ENCODE measurements at places on chromosomes 7 and 10. TPM values are rescaled to one million over a fixed set of nuclear protein-coding genes. Genes with fewer than 3 reads are reported as not detected.

PPP1R17 gene
- total RNA-seq, result not detected

GRCh38 chr10:110499796-110500514 lies 2.2 kb downstream of the DUSP5 start:
- DNase-seq, result no peak

DNA sequence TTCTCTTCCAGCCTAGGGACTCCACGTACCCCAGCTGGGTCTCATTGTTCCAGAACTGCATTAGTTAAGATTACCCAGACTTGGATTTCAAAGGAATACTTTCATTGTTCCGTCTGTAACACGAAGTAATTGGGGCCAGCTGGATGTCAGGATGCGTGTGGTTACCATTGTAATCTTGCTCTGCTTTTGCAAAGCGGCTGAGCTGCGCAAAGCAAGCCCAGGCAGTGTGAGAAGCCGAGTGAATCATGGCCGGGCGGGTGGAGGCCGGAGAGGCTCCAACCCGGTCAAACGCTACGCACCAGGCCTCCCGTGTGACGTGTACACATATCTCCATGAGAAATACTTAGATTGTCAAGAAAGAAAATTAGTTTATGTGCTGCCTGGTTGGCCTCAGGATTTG lies 21.0 kb downstream of the LRRC17 start:
- DNase-seq, result no peak

DNA sequence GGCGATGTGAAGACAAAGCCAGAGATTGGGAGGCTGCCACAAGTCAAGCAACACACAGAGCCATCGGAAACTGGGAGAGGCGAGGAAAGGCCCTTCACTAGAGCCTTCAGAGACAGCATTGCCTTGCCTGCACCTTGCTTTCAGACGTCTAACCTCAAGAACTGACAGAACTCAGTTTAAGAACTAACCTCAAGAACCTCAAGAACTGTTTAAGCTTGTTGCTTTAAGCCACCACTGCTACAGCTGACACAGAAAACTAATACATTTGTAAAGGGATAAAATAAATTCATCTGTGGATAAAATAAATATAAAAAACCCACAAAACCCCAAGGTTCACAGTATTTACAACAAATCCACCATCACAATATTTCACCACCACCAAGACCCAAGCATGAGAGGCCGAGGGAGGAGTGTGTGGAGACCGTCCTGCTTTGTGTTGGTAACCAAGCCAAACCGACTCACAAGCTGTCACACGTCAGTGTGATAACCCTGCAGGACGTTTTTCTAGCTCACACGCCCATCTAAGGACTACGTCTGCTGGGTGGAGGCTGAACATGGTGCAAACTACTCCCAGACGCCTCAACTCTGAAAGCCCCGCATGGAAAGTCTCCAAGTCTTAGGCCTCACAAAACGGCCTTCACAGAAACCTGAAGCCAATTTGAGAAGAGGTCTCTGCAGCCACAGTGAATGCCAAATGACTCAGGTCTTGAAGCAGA lies 116.8 kb downstream of the ABLIM1 start:
- DNase-seq, result peak; percentile 89

- no peak for DNase-seq
These were observed 86.0 kb upstream of the ANKRD1 start for GRCh38 chr10:91006752-91007346.

GRCh38 chr10:3623746-3624145 lies 161.3 kb downstream of the KLF6 start:
- DNase-seq, result no peak

Measured in activated CD8-positive, alpha-beta T cell treated with anti-CD3 and anti-CD28 coated beads for 36 hours (primary cell).